Renal cortical epithelial cell (primary cell): ENCODE measurements at places on chromosomes 4 and X.

DNA sequence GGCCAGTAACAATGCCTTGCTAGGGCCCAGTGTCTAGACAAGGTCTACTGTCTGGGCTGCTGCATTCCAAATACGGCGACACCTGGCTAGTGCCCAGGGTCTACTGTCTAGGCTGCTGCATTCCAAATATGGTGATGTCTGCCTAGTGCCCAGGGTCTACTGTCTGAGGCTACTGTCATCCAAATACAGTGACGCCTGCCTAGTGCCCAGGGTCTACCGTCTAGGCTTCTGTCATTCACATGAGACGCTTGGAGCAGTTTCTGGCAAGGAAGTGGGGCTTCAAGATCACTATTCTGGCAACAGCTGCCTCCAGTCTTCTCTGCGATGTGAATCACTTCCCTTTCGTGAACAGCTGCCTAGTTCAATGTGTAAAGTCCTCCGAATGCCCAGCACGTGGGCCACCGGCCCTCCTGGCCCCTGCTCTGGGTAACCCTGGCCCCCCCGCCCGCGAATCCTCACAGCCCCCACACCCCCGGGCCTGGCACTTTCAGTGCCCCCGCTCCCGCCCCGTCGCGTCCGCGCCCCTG lies 12.7 kb downstream of the ACOX3 start:
- DNase-seq: peak; percentile 42

GRCh38 chrX:136166221-136166855 lies 19.0 kb downstream of the FHL1 start:
- peak; percentile 44 for DNase-seq

- DNase-seq: no peak
These were observed 48.6 kb upstream of the IGFBP7 start for GRCh38 chr4:57158762-57159161.

- DNase-seq: no peak
These were observed 936.4 kb downstream of the FAT4 start for GRCh38 chr4:126251169-126251568.

DNA sequence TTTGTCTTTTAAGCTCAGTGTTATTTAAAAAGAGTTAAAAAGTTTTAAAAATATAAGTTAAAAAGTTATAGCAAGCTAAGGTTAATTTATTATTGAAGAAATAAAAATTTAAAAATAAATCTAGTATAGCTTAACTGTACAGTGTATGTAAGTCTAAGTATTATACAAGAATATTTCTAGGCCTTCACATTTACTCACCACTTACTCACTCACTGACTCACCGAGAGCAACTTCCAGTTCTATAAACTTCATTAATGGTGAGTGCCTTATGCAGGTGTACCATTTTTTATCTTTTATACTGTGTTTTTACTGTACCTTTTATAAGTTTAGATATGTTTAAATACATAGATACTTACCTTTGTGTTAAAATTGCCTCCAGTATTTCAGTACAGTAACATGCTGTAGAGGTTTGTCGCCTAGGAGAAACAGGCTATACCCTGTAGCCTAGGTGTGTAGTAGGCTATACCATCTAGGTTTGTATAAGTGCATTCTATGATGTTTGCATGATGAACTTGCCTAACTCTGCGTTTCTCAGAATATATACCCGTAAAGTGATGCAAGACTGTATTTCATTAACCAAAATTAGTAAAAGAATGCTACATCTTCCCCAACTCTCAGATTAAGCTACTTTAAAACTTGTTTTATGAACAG lies 202.9 kb downstream of the CFAP299 start:
- peak; percentile 52 for DNase-seq

GRCh38 chr4:157803845-157804521 lies 368.8 kb downstream of the GASK1B start:
- no peak for DNase-seq

- DNase-seq: peak; percentile 73
These were observed 45.7 kb downstream of the MID1 start for GRCh38 chrX:10574663-10575062.

- no peak for DNase-seq
These were observed at the start of gene XAGE5 for GRCh38 chrX:52811065-52811625. TSS of gene XAGE5 (plus strand) at chrX:52811287. CDS start at chrX:52812567, 1,280 bp downstream.

DNA sequence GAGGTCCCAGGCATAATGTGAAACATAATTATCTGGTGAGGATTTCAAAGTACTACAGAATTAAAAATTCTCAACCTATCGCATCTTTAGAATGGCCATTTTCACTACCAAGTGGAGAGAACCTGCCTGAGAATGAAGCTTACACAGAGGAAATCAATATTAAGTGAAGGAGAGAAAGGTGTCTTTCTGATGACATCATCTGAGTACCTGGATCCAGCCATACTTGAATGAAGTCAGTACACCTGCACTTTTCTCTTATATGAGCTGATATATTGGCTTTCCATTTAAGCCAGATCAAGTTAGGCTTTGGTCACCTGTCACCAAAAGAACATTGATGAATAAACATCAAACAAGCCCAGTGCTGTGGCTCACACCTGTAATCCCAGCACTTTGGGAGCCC lies 118.9 kb upstream of the MED14 start:
- no peak for DNase-seq

- no peak for DNase-seq
These were observed 57.1 kb upstream of the GUCY1A1 start for GRCh38 chr4:155609455-155610059.

GRCh38 chr4:133929531-133930239 lies 271.9 kb downstream of the PABPC4L start:
- peak; percentile 38 for DNase-seq

GRCh38 chrX:13102636-13103035 lies 58.2 kb upstream of the FAM9C start:
- DNase-seq: no peak

GRCh38 chr4:8294036-8294435 lies 24.5 kb downstream of the HTRA3 start:
- DNase-seq: no peak

DNA sequence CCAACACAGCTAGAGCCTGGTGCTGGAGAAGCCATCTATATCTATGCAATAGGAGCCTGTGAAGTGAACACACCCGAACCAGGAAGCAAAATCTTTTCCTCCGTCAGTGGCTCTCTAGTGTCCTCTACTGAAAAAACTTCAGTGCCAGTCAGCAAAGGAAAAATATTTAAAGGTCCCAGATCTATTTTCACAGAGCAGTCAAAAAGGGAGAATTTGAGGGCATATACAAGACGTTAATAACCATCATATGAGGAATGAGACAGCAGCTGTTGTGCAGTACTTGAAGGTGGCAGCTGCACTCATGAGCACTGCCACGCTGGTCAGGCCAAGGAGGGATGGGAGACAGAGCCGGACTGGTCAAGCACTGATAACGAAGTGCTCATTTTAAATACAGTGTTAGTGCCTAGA lies 14.4 kb downstream of the MCUB start:
- DNase-seq: no peak

GRCh38 chr4:152162331-152162697 lies 373.6 kb downstream of the FBXW7 start:
- no peak for DNase-seq

DNA sequence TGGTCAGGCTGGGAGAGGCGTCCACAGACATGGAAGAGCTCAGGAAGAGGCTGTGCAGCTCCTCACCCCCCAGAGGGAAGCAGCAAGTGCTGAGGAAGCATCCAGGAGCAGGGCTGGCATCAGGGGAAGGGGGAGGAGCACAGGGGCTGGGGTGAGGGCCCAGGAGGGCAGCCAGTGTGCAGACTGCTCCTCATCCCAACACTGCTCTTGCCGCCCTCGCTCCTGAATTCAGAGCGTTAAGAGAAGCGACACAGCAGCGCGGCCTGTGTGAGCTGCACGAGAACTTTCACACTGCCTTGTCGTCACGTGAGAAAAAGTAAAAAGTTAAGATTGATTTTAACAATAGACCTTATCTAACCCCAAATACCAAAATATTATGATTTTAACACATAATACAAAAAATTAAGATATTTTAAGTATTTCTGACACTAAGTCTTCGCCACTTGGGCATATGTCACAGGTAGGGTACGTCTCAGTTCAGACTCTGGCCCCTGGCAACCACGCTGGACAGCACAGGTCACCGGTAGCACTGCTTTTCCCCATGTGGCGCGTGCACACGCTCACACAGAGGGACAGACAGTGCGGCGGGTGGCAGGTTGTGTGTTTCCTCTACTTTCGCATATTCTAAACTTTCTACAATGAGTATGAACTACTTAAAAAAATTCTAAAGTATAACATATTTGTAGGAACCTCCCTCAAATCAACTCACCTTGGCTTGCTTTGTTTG lies 19.7 kb downstream of the NOP14 start:
- no peak for DNase-seq

- DNase-seq: no peak
These were observed 20.8 kb downstream of the FGFRL1 start for GRCh38 chr4:1031956-1032795.

DNA sequence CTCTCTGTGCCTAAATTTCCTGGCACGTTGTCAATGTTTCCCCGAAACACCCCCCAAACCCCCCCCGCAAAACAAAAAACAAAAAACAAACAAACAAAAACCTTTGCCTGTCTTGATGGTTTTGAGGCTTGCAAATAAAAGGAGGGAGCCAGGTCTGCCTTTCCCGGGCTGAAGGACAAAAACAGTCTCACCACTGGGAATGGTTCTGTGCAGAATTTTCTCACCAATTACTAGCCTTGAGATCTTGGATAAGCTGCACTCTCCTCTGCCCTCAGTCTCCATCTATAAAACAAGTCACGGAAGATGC lies 15.5 kb downstream of the NKX3-2 start:
- DNase-seq: no peak

GRCh38 chr4:168390041-168390440 lies 71.5 kb upstream of the DDX60 start:
- peak; percentile 33 for DNase-seq

GRCh38 chrX:153527208-153527607 lies 9.8 kb downstream of the ATP2B3 start:
- DNase-seq: no peak

DNA sequence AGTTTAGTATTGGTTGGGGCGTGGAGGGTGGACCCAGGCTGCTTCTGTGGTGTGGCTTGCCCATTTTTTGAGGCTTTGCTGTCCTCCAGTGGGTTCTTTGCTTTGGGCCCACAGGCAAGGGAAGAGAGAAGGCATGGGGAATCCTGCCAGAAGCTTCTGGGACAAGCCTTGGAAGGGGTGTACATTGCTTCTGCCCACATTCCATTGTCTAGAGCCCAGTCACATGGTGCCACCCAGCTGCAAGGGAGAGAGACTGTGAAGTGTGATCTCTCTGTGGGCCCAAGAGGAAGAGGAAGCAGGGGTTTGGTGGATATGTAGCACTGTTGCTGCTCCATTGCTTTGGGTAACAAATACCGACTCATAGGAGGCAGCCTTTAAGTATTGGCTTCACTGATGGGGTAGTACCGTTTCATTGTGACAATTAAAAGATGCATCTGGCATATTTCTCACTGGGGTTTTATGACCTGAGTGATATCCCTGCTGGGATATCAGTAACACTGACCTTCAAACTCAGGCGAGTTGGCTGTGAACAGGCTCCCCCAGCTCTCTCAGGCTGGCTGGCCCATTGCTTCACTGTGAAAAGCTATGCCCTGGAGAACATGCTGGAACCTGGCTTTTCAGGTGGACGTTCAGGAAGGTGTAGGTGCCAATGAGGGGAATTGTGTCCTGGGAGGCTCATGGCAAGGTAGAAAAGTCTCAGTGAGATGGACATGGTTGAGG lies 85.9 kb downstream of the CLDN34 start:
- DNase-seq: no peak

- DNase-seq: no peak
These were observed 15.6 kb downstream of the PNMA6F start for GRCh38 chrX:153305972-153306371.

DNA sequence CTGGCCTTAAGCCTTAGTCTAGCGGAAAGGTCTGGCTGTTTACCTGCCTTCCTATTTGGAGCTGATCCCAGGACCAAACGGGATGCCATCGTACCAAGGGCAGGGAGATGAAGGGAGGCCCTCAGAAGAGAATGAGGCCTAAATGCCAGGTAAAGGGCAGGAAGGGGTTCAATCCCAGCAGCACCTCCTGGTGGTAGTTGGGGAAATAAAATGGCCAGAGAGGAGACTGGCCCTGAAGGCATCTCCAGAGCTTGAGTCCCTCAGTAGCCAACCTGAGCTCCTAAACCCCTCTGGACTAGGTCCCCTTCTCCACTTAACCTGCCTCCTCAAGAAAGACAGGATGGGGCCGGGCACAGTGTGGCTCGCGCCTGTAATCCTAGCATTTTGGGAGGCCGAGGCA lies 53.7 kb downstream of the KDM5C start:
- DNase-seq: no peak

- DNase-seq: peak; percentile 89
These were observed 342.4 kb downstream of the BCOR start for GRCh38 chrX:39755143-39756032.

GRCh38 chrX:50697691-50698090 lies 116.3 kb downstream of the SHROOM4 start:
- DNase-seq: peak; percentile 96

- DNase-seq: peak; percentile 83
These were observed 85.1 kb downstream of the USP46 start for GRCh38 chr4:52574036-52574435.

GRCh38 chrX:22073928-22074327 lies 41.8 kb downstream of the PHEX start:
- DNase-seq: peak; percentile 65

DNA sequence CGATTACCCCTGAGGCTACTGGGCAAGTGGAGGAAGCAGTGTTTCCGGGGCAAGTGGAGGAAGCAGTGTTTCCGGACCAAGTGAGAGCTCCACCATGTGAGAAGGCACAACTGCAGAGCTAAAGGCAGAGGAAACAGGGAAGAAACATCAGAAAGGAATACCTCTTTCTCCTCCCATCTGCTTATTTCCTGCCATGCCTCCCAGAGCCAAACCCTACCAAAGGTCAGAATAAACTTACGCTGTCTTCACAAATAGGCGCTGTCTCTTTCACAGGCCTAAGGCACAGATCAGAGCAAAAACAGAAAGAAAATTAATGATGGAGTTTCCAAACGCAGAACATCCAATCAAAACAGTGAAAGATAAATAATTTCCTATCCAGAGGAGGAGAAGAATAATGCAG lies 153.0 kb downstream of the ATOH1 start:
- DNase-seq: no peak

- no peak for DNase-seq
These were observed 271.2 kb downstream of the EPHA5 start for GRCh38 chr4:65399084-65399483.

DNA sequence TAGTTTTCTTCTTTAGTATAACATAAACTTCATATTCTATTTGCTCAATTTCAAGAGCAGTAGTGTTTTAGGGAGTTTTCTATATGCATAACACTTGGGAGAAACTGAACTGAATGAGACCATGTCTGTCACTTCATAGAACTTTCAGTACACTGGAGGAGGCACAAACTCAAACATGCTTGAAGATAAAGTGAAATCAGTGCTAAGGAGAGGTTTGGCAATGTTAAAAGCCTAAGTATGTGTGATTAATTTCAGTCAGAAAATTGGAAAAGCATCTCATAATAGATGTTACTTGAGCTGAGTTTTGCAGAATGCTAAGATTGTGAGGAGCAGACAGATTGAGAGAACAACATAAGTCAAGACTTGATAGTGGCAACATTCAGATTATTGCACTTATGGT lies 411.2 kb upstream of the HS3ST1 start:
- DNase-seq: no peak
